ENCODE measurements at places on chromosomes 13 and 19. TPM values are rescaled to one million over a fixed set of nuclear protein-coding genes. Genes with fewer than 3 reads are reported as not detected.

GRCh38 chr13:45441633-45442032 lies 23.1 kb upstream of the COG3 start:
- no peak for DNase-seq

DNA sequence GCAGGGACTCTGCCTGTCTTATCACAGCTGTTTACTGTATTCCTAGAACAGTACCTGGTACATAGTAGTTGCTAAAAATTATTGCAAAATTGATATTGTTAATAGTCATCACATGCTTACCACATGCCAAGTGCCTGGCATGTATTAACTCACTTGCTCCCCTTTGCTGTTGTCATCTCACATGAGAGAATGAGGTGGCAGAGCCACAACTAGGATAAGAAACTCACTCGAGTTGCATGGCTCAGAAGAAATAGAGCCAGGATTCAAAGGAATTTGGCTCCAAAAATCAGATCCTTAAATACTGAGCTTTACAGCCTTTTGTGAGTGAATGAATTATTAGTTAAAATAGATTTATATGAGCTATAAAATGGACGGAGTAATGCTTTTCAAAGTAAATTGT lies 42.6 kb downstream of the B3GLCT start:
- DNase-seq = no peak

DNA sequence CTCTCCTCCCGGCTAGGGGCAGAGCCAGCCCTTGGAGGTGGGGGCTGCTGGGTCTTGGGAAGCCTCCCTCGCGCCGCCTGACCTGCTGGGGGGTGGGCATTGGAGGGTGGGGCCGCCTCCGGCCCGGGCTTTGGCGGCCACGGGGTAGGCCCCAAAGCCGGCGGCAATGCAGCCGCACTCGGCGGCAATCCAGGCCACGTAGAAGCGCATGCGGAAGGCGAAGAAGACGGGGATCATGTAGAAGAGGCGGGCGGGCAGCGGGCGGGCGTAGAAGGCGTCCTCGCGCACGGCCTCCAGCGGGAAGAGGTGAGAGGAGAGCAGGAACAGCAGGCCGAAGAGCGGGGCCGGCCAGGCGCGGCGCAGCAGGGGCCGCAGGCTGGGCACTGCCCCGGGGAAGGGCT lies 7.7 kb upstream of the TMC4 start:
- DNase-seq = no peak

GRCh38 chr13:31011901-31012654 lies 79.6 kb downstream of the TEX26 start:
- DNase-seq = no peak

DNA sequence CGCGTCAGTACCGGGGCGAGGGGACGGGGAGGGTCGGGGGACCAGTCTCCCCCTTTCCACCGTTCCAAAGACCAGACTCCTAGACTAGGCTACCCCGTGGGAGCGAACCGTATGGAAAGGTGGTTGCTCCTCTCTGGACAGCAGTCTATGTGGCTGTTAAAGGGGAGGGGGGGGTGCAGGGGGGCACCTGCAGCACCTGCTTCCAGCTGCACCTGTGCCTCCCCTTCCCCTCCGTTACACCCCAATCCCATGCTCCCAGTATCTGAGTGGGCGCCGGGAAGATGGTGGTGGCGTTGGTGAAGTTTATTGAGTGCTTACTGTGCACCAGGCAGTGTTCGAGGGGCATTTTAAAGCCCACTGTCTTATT lies 557 bp downstream of the ZNF524 start:
- no peak for DNase-seq

GRCh38 chr13:94590744-94591143 lies 5.2 kb downstream of the TGDS start:
- no peak for DNase-seq

DNA sequence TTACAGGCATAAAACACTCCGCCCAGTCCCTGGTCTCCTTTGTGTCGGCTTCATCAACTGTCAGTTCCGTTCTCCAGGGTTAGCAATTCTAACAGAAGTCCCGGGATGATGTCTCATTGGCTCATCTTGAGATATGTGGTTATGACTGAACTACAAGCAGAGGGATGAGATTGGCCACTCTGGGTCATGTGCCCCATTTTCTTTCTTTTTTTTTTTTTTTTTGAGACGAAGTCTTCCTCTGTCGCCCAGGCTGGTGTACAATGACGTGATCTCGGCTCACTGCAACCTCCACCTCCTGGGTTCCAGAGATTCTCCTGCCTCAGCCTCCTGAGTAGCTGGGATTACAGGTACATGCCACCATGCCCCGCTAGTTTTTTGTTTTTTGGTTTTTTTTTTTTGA lies 95.4 kb upstream of the MRI1 start:
- no peak for DNase-seq

DNA sequence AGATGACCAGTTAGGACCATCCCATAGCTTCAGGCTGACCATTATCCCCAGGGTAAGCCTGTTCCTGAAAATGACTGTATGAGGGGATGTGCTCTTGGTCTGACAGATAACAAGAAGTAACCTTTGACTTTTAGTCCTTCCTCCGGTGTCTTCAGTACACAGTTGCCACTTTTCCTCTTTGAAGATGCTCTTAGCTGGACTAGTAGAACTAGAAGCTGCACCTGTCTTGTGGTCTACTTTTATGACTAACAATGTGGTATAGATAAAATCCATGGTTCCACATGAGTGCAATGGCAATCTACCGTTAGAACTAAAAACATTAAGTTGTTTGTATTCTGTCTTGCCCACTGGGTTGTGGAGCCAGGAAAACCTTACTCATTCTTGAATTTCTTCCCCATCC lies 5.9 kb upstream of the RUBCNL start:
- DNase-seq = no peak

GRCh38 chr19:47058621-47059022 lies 10.2 kb upstream of the TMEM160 start:
- peak; percentile 99 for DNase-seq

DNA sequence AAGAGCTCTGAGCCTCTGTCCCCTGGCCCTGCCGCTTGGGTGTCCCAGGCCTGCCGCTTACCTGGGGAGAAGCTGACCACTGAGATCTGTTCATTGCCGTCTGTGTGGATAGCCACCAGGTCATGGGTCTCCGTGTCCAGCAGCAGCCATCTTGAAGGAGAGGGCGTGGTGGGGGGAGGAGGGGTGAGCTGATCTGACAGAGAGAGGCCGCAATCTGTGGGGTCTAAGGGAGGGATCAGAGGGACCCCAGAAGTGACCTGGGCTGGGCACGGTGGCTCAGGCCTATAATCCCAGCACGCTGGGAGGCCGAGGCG lies 14.6 kb upstream of the GPR4 start:
- no peak for DNase-seq

DNA sequence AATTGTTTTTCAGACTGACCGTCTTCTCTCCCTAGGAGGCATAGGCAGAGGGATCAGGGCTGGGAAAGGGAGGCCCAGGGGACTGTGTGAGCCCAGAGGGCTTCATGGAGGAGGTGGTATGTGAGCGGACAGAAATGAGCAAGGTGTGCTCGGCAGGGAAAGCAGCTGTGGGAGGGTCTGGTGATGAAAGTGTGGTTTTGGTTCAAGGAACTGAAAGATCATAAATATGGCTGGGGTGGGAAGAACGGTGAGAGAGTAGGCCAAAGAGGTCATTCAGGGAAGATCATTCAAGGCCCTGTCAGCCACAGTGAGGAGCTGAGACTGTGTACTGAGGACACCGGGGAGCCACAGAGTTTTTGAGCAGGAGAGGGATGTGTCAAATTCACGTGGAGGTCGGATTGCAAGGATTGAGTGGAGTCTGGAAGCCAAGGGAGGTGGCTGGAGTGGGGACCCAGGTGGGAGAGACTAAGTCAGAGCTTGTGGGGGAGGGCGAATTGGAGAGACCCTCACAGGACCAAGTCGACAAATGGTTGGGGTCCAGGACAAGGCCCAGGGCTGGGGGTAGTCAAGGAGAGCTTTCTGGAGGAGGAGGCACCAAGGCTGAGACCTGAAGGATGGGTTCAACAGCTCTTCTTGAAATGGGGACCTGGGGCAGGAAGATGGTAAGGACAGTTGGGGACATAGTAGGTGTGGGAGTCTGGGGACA lies 7.6 kb downstream of the PLD3 start:
- DNase-seq = no peak

GRCh38 chr13:44434766-44435141 lies 61.1 kb downstream of the SERP2 start:
- no peak for DNase-seq

DNA sequence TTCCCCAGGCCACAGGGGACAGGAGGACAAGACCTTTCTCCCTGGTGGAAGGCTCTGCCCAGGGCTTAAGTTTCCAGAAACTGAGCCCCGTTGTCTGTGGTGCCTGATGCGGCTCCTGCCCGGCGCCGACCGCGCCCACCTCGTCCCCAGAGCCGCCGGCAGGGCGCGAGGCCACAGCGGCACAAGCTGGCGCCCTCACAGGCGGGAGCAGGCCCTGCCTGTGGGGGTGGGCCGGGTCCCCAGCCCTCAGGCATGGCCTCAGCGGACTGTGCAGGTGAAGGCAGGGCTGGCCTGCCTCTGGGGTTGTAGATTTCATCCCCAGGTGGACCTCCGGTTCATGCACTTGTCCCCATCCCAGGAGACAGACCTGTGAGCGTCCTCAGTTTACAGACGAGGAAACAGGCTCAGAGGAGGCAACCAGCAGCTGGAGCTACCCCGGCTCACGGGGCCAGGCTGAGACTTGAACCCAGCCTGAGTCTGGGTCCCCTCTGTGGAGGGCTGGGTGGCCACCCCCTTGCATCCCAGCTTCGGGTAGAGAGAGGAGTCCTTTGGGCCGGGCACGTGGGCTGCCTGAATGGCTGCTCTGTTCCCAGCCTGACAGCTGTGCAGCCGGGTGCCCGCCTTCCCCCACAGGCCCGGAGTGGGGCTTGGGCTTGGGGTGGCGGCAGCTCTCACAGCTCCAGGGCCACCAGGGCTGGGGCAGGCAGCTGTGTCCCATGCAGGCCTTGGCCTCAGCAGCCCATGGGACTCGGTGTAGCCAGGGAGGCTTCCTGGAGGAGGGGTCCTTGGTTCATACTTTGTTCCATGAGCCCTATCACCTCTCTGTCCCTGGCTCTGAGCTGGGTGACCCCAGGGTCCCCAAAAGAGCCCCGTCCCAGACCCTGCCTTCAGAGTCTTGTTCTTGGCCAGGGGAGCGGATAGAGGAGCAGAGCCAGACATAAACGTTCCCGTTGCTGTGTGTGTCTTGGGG lies 26.8 kb downstream of the PIAS4 start:
- no peak for DNase-seq

GRCh38 chr13:102197193-102197592 lies 204.7 kb downstream of the FGF14 start:
- DNase-seq = peak; percentile 34

GRCh38 chr13:65595916-65596315 lies 1634.2 kb downstream of the PCDH9 start:
- no peak for DNase-seq

DNA sequence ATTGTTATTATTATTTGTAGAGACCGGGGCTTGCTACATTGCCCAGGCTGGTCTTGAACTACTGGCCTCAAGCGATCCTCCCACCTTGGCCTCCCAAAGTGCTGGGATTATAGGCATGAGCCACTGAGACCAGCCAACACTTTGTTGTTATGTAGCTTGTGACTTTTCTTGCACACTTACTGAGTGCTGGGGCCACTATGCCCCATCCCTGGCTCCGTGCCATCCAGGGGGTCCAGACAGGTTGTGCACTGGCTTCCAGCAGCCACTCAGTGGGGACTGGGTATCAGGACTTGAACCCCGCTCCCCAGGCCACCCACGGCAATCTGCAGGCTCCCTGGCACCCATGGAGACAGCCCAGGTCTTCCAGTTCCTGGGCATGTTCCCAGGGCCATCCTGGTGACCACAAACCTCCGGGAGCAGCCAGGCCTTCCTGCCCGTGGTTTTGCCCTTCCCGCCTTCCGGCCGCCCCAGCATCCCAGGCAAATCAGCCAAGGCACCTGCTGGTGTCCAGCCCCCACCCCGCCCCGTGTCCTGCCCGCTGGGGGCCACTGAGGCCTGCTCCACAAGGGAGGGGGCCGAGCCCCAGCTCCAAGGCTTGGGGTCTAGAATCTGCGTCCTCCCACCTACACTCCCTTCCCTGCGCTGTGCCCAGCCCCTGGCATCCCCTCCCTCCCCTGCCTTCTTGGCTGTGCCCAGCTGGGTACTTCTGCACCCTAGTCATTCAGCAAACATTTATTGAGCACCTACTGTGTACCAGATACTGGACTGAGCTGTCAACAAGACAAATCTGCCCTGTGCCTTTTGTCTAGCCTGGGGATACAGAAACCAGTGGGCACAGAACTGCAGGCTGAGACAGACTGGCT lies 23.7 kb upstream of the SEMA6B start:
- no peak for DNase-seq

GRCh38 chr13:114054830-114055439 lies 77.5 kb downstream of the RASA3 start:
- DNase-seq = no peak

- DNase-seq = no peak
Observed at GRCh38 chr19:15463861-15464371, 428 bp downstream of the RASAL3 start.

DNA sequence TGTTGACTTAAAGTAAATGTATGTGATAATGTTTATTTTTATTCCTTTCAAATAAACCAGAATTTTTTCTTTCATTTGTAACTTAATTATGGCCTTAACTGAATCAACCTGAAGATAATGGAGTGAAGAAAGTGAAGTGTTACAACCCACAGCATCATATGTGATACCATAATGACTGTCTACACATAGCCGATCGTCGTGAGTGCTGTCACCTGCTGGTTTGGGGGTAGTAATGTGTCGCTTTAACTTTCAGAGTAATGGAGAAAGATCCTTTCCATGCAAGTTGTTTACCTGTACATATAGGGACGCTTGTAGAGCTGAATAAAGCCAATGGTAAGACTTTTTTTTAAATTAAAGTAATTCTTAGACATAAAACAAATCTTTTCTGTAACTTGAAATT lies 9.9 kb downstream of the CDC16 start:
- no peak for DNase-seq

Gene ZNF524
- 11.1 TPM for total RNA-seq

Gene PLVAP
- not detected for total RNA-seq

Gene FGF21
- total RNA-seq = 3.0 TPM

Gene CCL25
- total RNA-seq = not detected

Gene CYP4F11
- total RNA-seq = not detected

Gene ZNF730
- not detected for total RNA-seq

Gene GJA3
- total RNA-seq = 0.11 TPM

Gene ZNF761
- 20.0 TPM for total RNA-seq

Gene HNRNPA1L2
- 9.1 TPM for total RNA-seq

Gene TRPC4
- not detected for total RNA-seq

Gene FFAR2
- not detected for total RNA-seq

Gene RASAL3
- total RNA-seq = not detected

Gene SLC10A2
- total RNA-seq = not detected

Gene ZNF765
- 13.1 TPM for total RNA-seq

Gene CEACAM20
- total RNA-seq = 0.16 TPM

Data from Caco-2 (cell line).